ENCODE measurements at places on chromosomes 3 and 15. TPM values are rescaled to one million over a fixed set of nuclear protein-coding genes. Genes with fewer than 3 reads are reported as not detected.
A peak's percentile ranks its signal among the peaks of the same experiment; 100 is the strongest.

- DNase-seq, result peak; percentile 35
Measured at GRCh38 chr15:68817304-68818065, 3.2 kb downstream of the ANP32A start.

DNA sequence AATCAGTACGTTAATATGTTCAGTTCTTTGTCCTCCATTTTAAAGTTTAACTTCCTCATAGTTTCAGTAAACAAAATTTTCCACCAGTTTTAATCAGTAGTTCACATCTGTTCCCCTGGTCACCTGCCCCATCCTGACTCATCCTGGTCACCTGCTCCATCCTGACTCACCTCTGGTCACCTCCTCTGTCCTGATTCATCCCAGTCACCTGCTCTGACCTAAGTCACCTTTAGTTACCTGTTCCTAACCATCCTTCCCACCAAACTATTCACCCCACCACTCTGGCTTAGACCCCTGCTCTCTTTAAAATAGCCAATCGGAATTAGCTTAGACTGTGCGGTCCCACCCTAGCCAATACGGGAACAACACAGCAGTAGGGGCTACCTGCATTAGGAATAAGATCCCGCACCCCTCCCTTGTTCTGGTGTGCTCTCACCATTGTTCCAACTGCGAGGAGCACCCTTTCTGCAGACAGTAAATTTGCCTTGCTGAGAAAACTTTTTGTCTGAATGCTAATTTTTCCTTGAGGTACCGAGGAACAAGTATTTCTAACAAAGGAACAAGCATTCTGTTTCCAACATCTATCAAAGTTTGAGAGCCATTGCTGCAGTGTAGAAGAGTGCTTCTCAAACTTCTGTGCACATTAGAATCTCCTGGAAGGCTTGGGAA is 169.3 kb downstream of the ADAMTS17 start:
- DNase-seq, result no peak

DNA sequence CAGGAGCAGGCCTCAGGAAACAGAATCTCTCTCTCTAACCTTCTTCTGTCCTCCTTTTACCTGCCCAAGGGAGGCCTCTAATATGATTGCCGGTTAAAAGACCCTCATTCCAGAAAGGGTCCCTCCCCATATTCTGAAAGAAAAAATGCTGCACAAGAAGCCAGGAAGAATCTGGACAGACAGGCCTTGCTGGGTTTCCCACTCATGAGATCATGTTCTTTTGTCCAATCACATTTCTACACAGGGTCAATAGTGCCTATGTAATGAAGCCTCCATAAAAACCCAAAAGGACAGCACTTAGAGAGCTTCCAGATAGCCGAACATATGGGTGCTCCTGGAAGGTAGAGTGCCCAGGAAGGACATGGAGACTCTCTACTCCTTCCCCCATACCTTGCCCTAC is 146.0 kb downstream of the MYO9A start:
- no peak for DNase-seq

DNA sequence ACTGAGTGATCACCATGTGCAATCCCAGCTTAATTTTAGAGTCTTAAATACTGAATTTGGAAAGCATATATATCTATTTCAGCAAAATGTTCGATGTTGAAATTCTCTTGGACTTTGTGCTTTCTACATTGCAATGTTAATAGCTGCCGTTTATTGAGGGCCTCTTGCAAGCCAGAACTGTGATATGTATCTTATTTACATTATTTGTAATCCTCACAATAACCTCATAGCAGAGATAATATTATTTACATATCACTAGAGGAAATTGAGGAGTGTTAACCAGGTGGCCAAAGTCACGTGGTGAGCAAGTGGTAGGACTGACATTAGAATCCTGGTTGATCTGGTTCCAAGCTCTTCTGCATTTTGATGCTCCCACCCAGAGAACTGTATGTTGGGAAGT is 254.1 kb downstream of the SLC9A9 start:
- no peak for DNase-seq

GRCh38 chr3:185103359-185104127 is 49.3 kb downstream of the C3orf70 start:
- no peak for DNase-seq

DNA sequence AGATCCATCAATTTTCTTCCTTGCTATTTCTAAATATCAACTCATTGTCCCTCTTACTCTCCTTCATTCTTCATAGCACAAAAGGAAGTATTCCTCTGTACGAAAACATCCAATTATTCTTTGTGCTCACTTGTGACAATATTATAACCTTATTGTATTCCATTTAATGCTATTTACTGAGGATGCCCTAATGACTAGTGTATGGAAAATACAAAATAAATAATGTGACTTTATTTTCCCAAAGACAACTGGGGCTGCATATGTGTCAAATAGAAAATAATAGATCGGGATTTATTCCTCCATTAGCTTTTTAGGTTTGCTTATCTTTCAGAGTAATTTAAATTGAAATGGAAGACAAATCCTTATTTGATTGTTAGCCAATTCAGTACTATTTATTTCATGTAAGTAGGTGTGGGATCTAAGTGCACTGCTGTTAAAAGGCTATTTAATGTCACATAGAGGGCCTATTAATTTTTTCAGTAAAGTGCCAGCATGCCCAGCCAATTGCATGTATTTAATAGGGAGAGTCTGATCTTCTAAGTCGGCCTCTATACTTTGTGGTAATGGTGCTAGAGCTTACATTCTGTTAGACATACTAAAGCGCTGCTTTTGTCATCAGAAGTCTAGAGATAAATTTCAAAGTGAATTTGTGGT is 329.8 kb downstream of the MCTP2 start:
- no peak for DNase-seq

DNA sequence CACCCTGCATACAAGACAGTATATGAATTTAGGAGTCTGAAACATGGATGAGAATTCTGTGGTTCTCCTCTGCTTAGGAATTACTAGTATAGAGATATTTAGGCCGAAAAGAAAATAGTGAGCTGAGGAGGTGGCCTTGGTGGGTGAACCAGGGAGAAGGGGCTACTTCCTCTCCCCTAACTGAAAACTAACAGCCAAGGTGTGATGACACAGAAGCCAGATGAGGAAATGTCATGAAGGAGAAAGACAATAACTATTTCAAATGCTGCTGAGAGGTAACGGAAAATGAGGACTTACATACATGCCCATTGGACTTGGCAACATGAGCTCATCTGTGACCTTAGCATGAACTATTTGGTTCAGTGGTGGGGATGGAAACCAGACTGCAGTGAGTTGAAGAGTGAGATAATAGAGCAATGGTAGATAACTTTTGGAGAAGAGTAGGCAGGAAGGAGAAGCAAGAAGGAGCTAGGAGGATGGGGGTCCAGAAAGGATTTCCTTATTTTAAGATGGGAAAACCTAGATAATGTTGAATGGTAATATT is 114.4 kb upstream of the TSPAN3 start:
- DNase-seq, result no peak

DNA sequence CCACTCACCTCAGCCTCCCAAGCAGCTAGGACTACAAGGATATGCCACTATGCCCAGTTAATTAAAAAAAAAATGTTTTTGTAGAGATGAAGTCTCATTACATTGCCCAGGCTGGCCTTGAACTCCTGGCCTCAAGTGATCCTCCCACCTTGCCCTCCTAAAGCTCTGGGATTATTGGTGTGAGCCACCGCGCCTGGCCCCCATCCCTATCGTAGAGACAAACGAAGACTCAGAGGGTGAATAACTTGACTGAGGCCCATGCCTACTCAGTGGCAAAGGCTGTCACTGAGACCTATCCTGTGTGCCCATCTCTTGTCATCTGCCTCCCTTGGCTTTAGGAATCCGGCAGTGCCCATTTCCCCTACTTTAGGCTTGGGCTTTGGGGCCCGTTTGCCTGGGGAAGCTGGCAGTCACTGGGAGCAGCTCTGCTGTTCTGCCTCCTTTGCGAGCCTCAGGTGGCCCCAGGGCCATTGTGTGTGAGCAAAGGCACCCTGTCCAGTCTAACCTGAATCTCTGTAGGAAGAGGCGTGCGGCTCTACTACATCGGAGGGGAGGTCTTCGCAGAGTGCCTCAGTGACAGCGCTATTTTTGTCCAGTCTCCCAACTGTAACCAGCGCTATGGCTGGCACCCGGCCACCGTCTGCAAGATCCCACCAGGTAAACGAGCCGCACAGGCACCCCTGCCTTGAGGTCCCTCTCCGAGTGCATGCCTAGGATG is 70.1 kb downstream of the AAGAB start:
- no peak for DNase-seq

- no peak for DNase-seq
Measured at GRCh38 chr15:91909111-91909510, 55.6 kb downstream of the SLCO3A1 start.

DNA sequence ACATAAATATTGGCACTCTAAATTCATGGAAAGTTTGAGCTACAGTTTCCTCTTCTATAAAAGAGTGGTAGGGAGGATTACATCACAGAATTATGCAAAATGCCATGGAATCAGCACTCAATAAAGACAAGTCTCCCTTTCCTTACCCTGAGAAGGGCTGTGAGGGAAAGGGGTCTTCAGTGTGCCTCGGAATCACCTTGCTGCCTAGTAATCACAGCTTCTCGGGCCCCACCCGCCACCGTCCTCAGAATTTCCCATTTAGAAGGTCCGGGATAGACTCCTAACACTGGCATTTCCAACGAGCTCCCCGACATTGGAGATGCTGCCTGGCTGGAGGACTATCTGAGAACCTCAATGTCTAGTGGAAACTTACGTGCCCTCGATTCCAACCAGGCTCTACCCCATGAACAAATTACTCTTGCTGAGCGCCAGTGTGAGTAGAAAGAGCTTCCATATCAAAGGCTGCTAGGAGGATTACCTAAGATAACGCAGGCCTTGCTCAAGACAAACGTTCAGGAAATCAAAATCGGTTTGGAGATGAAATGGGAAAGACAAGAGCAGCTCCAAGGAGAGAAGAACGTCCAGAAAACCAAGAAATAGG is 92.1 kb upstream of the CHD2 start:
- no peak for DNase-seq

- peak; percentile 53 for DNase-seq
Measured at GRCh38 chr15:56919031-56919608, 676 bp downstream of the TCF12 start.

GRCh38 chr3:42214565-42215283 is 51.3 kb downstream of the CCK start:
- DNase-seq, result no peak

DNA sequence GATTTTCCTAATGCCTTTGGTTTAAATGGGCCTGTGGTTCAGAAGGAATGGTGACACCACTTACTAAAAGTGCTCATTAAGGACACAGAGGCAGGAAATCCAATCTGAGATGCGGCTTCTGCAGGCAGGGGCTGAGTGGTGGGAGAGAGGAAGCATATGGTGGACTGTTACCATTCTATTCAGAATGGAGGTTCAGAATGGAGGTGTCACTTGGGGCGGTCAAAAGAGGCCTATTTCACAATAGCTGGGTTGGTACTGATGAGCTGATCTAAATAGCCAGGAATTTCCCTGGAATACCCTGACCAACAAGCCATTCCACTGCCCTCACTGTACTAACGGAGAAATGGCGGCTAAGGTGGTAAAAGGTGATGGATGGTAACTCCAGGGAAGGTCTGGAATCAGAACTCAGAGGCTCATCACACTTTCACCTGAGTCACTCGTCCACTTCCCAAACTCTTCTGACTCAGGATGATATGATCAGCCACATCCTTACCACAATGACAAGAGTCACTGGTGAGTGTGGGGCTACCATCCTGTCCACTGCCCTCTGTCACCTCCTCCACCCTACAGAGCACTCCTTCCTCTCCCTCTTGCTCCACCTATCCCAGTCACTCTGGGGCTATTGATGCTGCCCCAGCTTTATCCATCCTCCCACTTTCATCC is 15.7 kb downstream of the RFT1 start:
- DNase-seq, result no peak

DNA sequence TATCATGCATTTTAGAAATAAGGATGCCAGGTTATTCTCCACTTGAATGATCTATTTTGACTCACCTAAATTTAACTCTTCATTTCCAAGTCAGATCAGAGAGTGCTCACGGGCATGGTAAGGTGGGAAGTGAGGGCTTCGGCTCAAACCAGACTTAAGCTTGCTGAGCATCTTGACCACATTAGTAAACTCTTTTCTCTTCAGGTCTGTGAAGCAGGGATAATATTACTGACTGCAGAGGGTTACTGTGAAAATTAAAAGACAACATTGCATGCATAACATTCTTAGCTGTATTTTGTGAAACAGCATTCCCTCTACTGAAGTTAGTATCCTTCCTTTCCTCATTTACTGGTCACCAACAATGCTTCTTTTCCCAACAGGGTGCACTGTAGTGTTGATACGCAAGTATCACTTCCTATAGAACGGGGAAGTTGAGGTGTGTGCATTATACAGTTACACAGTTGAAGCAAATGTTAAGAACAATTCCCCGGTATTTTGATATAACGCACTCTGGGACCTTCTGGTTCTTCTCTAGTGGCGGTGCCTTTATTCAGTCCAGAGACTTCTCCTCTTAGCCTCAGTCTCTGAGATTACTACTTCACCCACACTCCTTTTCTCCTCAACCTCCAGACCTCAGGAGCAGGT is 74.1 kb upstream of the MNS1 start:
- DNase-seq, result no peak

The RAB43 gene
- total RNA-seq, result 11.4 TPM

The CHRNB4 gene
- total RNA-seq, result 4.1 TPM

The CAND2 gene
- 14.8 TPM for total RNA-seq

The PROS1 gene
- 12.0 TPM for total RNA-seq

The FAM98B gene
- 38.0 TPM for total RNA-seq

The SCG5 gene
- total RNA-seq, result 25.1 TPM

The WWTR1 gene
- total RNA-seq, result 34.5 TPM

The PCOLCE2 gene
- total RNA-seq, result 6.3 TPM

The SPRED1 gene
- 40.0 TPM for total RNA-seq

The ATP1B3 gene
- 123 TPM for total RNA-seq

The ELL3 gene
- 2.7 TPM for total RNA-seq
